Activated naive CD8-positive, alpha-beta T cell treated with anti-CD3 and anti-CD28 coated beads, Interleukin-2, amount 10 ng/mL, durations not matched to agents 7 days and 5 days (primary cell): ENCODE measurements at places on chromosomes 1 and 21. TPM values are rescaled to one million over a fixed set of nuclear protein-coding genes. Genes with fewer than 3 reads are reported as not detected.

Gene MYCL
- not detected for total RNA-seq

DNA sequence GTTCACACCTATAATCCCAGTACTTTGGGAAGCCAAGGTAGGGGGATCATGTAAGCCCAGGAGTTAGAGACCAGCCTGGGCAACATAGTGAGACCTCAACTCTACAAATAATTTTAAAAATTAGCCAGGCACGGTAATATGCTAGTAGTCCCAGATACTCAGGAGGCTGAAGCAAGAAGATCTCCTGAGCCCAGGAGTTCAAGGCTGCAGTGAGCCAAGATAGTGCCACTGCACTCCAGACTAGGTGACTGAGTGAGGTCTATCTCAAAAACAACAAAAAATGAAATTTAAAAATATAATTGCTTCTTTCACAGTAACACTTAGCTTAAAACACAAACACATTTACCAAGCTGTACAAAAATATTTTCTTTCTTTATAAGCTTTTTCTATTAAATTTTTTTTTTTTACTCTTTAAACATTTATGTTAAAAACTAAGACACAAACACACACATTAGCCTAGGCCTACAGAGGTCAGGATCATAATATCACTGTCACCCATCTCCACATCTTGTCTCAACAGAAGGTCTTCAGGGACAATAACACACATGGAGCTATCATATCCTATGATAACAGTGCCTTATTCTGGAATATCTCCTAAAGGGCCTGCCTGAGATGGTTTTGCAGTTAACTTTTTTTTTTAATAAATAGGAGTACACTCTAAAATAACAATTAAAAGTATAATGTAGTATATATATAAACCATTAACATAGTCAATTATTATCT lies 43.9 kb downstream of the TESK2 start:
- DNase-seq = no peak

DNA sequence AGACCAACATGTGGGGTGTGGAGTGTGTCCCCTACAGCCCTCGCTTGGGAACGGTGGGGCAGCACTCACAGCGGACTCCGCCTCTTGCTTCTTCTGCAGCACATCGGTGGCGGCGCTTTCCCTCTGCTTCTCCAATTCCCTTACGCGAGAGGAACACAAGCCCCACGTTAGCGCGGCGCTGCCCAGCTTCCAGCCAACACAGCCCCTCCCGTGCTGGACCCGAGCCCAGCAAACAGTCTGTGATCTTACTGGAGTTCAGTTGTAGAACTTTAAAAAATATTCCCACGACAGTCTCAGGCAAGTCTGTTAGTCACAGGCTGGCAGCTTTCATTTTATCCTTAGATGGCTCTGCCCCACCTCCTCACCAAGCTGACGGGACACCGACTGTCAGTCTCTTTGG lies 13.6 kb downstream of the THAP3 start:
- no peak for DNase-seq

Gene CSF1
- total RNA-seq = 45.1 TPM

DNA sequence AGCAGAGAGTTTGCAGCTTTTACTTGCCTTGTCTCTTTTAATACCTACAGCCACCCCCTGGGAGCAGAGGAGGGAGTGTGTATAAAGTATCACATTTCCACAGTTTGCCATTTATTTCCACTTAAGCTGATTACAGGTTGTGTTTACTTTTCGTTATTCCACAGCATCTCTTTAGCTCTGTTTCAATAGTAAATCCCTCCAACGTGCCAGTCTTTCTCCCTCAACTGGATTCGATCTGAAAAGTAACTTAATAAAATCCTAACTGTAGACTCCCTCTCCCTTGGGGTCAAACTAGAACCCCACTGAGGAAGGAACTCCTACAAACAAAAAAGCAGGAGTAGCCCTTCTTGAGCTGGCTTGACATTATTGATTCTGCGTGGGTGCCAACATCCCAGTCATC lies 3.1 kb upstream of the FCGR2A start:
- DNase-seq = no peak

Gene RAB7B
- total RNA-seq = 0.91 TPM

Gene SLAMF9
- total RNA-seq = not detected

Gene GBP4
- 61.9 TPM for total RNA-seq

GRCh38 chr1:172770071-172770470 lies 111.2 kb downstream of the FASLG start:
- DNase-seq = no peak

Gene PTGS2
- total RNA-seq = not detected
